Activated CD4-positive, CD25-positive, alpha-beta regulatory T cell (primary cell): ENCODE measurements at places on chromosomes 1 and 21.

GRCh38 chr1:88455621-88456256 lies 228.3 kb upstream of the PKN2 start:
- no peak for DNase-seq

DNA sequence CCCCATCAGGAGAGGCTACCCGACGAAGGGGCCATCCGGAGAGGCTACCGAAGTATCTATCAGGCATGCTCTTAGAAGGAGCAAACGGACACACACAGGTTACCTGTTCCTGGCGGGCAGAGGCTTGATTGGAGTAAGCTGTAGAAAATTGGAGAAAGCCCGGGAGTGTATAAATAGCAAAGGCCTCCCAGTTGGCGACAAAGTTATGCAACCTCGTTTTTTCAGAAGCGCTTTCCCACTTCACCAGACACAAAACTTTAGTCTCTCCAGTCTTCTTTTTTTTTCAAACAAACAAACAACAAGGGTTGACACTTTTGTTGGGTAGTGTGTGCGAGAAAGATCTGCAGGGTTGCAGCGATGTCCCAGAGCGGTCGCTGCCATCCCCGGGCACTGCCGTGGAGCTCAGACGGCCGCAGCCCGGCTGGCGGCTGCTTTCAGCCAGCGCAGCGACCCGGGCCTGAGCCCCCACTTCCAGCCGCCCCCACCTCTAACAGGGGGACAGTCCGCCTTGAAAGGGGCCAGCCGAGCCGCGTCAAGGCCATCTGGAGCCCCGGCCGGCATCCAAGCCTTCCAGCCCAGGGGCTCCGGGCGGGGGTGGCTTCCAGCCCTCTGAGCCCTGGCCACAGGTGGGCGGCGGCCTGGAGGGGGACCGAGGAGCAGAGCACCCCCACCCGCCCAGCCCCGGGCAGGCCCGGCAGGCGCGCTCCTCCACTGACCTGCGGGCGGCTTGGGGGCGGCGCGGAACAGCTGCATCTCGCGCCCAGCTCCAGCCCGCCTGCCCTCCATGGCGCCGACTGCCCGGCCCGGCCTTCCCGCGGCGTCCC lies 616 bp downstream of the MCOLN3 start:
- no peak for DNase-seq

DNA sequence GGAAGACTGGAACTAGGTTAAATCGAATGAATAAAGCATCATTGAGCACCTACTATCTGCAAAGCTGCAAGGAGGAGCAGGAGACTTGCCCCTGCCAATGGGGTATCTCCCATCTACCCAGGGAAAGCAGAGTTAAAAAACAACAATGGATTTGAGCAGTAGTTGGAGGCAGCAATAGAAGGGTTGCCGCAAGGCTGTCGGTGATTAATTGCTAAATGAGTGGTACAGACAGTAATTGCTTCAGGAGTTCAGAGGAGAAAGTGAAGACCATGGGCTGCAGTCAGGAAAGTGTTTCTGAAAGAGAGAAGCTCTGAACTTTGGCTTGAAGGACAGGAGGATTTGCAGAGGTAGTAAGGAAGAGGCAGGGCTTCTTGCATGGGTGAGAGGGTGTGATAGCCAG lies 152.9 kb downstream of the ACTL8 start:
- DNase-seq, result no peak

- no peak for DNase-seq
These were observed 78.2 kb downstream of the OLFML2B start for GRCh38 chr1:161945306-161946060.

- no peak for DNase-seq
These were observed 253.0 kb downstream of the FGGY start for GRCh38 chr1:59549903-59550302.

DNA sequence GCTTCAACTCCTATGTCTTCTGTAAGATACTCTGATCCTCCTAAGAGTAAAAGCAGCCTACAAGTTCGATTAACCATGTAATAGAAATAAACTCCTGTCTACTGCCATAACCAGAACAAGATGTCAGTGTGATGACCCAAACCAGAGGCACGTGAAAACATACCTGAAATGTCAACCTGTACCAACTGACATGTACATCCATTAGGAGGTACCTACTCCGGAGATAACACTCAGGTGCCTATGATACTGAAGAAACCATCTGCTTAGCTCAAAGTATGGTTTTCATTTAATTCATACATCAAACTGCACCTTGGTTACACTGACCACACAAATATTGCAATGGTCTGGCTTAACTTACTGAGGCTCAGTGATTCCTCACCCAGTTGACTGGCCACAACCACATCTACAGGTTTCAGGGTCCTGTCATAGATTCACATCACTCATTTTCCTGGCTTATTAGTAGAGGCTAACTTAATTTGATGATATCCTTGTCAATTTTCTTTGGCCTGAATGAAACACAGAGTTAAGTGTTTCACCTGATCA lies 4.4 kb downstream of the ITPKB start:
- no peak for DNase-seq

GRCh38 chr1:234260578-234260977 lies 112.7 kb upstream of the COA6 start:
- no peak for DNase-seq

DNA sequence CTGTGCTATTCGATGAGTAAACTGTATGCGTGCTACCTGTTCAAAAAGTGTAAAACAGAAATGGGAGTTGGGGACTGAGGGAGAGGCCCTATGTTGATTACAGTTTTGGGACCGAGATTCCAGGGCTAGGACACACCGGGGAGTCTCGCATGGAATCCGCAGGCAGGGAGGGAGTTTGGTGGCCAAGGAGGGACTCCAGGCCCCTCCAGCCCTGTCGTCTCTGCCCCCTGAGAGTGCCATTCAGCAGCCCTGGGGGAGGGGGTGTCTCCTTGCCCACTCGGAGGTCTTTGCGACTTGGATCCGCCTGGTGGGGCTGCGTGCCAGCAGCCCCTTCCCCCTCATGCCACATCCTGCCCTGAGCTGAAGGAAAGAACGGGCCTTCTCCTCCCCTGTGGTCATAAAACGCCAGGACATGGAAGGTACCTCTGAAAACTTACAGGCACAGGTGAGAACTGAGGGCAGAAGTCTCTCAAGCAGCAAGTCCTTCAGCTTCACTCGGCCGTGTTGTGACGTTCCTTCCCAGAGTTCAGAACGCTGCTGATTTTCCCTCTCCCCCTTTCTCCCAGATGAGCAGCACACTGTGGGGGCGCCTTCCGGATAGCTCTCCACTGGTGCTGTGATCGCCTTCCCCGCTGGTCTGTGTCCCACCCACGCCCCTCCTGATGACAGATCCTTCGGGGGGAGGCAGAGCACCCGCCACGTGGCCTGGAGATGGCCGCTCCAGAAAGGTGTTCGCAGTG lies 141.4 kb downstream of the PEX14 start:
- no peak for DNase-seq

GRCh38 chr1:196546272-196547111 lies 61.7 kb downstream of the KCNT2 start:
- no peak for DNase-seq

- DNase-seq, result no peak
These were observed 36.3 kb upstream of the RAP1GAP start for GRCh38 chr1:21705303-21705980.

DNA sequence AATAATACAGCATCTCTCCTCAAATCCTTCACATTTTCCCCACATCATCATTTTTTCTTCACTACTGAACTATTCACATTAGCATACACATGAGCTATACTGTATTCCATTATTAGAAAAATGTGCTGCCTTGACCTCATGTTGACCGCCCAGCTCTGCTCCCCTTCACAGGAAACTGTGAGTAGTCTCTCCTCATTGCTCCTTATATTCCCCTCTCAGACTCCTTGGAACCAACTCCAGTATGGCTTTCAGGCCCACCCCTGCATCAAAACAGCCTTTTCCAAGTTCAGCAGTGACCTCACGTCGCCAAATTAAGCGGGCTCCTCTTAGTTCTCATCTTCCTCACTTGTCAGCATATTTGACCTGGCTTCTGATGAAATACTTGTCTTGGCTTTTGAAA lies 59.2 kb upstream of the SPAG17 start:
- no peak for DNase-seq

DNA sequence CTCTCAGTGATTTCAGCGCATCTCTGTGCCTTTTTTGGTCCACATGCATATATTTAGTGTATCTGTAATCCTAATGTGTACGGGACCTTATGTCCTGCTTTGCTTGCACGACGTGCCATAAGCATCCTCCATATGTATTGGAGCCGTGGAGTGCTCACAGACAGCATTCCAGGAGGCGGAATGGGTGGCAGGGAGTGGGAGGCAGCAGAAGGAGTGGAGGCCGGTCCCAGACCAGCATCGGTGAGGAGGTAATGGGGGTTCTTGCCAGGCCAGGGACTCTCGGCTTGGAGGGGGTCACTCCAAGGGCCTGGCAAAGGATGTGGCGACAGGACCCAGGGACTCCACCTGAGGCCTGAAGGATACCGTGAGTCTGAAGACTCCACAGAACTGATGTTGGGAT lies 185.0 kb downstream of the CAMTA1 start:
- no peak for DNase-seq

DNA sequence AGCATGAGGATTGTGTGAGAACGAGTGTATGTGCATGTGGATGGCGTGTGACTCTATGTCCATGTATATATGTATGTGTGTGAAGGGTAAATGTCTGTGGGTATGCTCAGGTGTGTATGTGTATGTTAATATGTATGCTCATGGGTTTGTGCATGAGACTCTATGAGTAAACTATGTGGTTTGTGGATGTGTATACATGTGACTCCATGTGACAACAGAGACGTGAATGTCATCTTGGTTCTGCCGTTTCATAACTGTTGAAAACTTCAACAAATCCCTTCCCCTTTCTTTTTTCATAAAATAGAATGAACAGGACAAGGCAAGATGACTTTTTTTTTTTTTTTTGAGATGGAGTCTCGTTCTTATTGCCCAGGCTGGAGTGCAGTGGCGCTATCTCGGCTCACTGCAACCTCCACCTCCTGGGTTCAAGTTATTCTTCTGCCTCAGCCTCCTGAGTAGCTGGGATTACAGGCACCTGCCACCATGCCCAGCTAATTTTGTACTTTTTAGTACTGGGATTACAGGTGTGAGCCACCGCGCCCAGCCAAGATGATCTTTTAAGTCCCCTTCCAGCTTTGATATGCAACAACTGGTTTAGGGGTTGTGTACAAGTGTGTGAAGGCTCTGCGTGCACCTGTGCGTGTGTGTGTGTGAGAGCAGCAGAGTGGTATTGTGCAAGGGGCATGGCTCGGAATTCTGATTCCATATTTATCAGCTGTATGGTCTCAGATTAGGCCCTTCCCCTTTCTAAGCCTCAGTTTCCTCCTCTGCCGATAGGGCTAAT lies 106.3 kb downstream of the EBNA1BP2 start:
- DNase-seq, result no peak

DNA sequence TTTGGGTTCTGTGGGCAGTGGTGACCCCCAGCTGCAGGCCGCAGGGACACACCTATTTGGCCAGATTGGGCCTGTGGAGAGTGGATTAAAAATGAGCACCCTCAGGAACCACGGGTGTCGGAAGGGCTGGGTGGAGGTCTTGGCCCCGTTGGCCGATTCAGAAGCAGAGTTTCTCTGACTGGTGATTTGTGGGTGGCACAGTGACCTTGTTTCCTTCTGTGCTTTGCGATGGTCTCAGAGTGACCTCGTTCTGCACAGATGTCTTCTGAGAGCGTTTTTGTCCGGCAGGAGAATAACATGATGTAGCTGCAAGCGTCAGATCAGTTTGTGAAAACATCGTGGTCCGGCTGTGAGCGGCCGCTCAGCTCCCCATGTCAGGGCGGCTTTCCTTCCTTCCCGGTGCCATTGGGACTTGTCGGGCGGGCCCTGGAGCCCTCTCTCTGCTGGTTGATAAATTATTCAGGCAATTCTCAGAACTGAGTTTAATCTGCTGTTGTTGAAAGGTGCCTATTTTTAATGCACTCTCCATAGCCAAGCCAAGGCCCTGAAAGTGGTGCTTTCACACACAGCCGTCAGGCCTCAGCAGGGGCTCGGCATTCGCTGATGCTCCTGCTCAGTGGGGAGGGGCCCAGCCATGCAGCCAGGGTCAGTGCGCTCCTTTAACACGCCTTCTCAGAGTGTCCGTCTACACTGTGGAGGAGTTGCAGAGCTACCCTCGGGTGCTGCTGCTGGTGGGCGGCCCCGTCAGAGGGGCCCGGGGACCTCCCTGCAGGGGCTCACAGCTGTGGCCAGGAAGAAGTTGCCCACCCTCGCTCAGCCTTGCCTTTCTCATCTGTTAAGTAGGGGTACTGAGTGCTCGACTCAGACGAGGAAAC lies 26.8 kb downstream of the TRPM2 start:
- DNase-seq, result no peak

DNA sequence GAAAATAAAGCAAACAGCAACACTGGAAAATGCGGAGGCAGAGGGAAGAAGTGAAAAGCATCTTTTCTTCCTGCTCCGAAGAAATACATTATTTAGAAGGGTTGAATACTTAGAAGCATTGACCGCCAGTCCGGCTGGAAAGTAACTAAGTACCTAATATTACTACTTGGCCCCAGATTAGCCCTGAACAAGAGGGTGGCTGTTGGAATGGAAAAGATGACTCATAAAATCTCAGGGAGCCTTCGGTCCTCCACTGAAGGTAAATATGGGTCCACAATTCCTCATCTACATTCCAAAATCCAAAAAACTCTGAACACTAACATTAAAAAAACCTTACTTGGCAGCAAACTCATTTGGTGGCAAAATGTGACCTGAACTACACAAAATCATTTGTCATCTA lies 40.1 kb downstream of the BCAR3 start:
- DNase-seq, result no peak

- DNase-seq, result no peak
These were observed 27.3 kb downstream of the WDR4 start for GRCh38 chr21:42851812-42852665.

DNA sequence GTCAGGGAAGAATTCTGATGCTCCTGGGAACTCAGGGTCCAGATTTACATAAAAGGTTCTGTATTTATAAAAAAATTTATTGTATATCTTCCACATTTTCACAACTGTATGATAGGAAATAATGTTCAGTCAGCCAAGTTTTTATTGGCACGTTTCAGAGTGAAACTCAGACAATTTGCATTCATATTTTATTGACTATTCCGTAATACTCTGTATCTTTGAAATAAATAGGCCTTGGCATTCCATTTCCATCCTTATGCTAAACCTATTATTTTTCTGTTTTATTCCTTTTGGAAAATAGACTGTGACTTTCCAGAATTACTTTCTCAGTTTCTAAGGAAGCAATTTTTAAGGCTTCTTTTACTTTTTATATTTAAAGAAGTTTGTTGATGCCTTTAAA lies 329.0 kb downstream of the OLFM3 start:
- DNase-seq, result no peak

- DNase-seq, result no peak
These were observed 722 bp upstream of the PODN start for GRCh38 chr1:53061123-53061858.

GRCh38 chr1:175618559-175618958 lies 124.8 kb downstream of the TNR start:
- DNase-seq, result no peak

GRCh38 chr1:218667781-218668516 lies 322.8 kb downstream of the TGFB2 start:
- DNase-seq, result no peak

GRCh38 chr1:71304125-71304524 lies 223.3 kb upstream of the ZRANB2 start:
- no peak for DNase-seq

DNA sequence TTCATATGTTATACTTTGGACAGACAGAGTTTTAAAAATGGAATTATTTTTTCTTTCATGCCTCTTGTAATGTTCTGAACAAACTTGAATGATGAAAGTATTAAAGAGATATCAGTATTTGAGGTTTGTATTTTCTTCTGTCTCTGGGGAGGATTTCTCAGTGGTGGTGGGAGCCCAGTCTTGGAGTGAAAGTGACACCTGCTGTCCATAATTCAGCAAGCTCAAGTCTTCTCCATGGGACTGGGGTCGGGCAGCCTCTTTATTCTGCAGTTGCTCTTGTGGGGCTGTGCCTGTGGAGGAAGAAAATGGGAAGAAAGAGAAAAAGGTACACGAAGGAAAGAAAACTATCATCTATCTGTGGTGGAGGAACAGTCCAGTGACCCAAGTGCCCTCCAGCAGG lies 56.1 kb downstream of the SMYD2 start:
- DNase-seq, result no peak
